ENCODE measurements at places on chromosomes 12 and 14.

DNA sequence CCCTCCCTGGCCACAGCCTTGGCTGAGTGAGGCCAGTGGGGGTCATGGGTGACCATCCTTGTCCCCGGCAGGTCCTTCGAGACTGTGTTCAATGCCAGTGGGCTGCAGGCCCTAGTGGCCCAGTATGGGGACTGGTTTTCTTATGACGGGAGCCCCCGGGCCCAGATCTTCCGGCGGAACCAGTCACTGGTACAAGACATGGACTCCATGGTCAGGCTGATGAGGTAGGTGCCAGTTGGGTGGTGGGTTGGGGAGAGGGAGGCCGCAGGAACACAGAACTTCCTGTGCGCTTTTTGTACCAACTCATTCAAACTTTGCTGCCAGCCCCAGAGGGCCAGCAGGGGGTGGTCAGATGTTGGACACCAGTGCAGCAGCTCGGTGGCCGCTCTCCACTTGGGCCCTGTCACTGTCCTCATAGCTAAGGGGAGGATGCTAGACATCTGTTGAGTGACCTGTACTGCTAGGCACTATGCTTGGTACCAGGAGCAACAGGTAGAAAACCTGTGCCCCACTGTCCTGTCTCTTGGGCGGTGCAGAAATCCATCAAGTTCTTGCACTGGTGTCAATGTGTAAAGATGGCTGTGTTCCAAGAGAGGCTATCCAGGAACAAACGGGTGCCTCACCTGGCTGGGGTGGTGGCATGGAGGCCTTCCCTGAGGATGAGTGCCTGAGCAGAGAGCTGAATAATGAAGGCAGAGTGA, 16.7 kb downstream of the SDS start:
- DNase-seq: no peak

DNA sequence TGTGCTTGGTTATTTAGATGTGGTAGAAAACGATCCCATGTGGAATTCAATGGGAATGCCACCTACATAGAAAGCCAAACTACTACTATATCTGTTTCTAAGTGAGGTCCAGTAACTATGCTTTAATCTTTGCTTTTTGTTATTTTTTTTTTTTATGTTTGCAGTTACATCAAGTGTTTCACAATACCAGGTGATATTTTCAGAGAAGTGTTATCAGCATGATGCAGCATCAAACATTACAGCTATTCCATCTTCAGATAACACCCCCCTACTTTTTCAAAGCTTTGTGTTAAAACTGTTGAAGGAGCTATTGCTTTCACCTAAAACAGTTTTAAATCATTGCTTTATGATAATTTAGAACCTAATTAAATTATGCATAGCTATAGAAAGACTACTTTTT, 163.8 kb upstream of the SLC16A7 start:
- no peak for DNase-seq

DNA sequence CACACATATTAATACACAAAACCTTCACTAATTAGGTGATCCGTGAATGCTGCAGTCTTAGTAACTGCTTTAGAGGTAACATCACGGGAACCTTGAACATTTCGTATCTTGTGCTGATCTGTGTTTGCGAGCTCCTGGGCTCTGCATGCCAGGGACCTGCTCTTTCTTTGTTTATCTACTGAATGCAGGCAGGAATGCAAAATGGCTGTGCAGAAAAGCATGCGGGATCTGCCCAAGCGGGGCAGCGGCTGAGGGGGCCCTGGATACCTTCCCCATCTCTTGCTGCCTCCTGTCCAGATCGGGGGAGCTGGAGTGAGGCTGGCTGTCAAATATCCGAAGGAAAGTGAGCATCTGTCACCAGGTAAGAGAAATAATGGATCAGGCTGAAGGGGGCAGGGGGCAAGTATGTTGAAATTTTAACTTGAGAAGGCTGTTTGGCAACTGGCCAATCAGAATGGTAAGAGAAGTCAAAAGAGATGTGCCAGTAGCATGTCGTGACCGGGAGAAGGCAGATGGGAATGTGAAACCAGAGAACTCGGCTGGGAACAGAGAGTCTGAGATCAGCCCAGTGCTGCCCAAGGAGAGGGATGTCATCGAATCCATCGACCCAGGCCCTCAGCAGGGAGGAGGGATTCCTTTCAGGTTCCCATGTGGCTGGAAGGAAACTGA, 191.4 kb downstream of the TTC7B start:
- no peak for DNase-seq

DNA sequence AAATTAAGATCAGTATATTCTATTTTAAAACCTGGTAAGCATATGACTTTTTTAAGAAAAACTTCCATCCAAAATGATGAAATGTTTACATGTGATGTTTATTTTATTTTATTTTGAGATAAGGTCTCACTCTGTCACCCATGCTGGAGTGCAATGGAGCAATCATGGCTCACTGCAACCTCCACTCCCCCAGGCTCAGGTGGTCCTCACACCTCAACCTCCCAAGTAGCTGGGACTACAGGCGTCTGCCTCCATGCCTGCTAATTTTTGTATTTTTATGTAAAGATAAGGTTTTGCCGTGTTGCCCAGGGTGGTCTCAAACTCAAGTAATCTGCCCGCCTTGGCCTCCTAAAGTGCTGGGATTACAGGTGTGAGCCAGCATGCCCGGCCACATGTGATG, 141.8 kb downstream of the ZFP36L1 start:
- no peak for DNase-seq
